ENCODE measurements at places on chromosomes 12 and 14.

GRCh38 chr12:105696-106095 lies 39.1 kb downstream of the IQSEC3 start:
- no peak for DNase-seq

GRCh38 chr12:132178316-132178715 lies 34.1 kb downstream of the NOC4L start:
- DNase-seq, result no peak

DNA sequence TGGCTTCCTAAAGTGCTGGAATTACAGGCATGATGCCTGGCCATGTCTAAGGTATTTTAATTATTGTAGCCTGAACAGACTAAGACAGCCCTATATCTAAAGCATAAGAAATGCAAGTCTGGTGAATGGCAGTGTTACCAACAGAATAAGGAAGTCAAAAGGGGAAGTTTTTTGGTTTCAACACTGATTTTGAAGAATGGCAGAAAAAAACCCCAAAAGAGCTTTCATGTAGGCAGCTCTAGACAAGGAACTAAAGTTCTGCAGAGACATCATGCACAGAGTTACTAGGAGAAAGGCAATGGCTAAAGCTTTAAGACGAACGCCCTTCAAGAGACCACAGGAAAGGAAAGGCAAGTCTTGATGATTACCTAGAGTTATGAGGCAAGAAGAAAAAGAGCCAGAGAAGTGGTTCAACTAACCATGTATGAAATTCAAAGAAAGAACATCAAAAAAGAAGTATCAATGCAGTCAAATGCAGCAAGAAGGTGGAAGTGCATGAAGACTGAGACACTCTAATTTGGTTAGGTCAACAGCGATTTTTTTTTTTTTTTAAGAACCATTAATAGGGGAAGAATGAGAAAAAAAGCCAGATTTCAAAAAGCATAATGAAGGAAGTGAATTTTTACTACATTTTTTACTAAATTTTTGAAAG lies 50.8 kb downstream of the RPS6KA5 start:
- DNase-seq, result no peak

GRCh38 chr12:32000373-32001005 lies 41.3 kb downstream of the RESF1 start:
- no peak for DNase-seq

DNA sequence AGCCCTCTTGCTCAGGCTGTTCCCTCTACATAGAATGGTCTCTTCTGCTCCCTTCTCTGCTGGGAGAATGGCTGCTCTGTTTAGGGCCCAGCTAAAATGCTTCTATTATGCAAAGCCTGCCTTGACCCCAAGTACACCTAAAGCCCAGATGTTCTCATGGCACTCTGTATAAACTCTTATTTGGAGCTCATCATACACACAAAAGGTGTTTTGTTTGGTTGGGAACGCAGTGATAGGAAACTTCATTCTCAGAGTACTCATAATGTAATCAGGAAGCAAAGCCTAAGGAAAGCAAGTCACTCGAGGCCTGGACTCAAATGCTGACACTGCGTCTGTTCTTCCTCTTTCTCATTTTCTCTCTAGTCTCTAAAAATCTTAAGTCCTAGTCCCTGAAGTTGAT lies 38.2 kb upstream of the SYCP3 start:
- no peak for DNase-seq

GRCh38 chr12:132710043-132710404 lies 618 bp upstream of the PGAM5 start:
- no peak for DNase-seq

DNA sequence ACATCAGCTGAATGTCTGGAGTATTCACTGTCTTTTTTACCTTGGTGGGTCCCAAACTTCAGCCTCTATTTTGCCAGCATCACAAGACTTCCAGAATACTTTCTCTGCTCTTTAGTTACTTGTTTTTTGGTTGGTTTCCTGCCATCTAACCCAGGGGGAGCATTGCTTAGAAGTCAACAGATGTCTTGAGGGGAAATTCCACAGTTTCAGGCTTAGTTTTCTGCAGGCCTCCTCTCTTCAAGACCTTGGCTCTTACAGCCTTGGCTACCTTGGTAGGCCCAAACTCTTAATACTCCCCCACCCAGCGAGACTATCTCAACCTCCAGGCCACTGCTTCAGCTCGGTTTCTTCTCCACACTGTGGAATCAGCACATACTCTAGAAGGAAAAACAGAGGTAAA lies 41.7 kb downstream of the NEDD1 start:
- no peak for DNase-seq

DNA sequence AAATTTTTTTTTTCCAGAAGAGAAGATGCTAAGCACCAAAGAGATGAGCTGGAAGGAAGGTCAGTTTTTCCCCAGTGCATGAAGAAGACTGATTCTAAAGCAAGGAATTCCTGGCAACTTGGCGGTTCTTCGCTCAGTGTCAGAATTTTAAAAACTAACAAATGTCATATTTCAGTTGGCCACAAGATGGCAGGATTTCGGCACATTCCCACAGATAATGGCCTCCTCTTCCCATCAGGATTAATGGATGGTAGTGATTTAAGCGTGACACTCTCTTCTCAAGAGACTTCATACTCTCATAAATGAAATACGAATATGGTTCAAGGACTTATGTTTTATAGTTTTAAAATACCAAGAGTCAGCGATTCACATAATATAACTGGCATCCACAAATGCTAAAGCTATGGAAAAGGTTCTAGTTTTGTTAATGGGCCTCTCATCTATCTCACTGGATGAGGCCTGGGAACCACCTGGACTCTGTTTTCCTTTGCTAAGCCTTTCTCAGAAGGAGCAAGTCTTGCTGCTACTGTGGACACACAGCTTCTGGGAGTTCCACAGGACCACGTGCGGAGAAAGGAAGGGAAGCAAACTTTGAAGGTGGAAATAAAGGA lies 46.1 kb upstream of the PTPRO start:
- no peak for DNase-seq

DNA sequence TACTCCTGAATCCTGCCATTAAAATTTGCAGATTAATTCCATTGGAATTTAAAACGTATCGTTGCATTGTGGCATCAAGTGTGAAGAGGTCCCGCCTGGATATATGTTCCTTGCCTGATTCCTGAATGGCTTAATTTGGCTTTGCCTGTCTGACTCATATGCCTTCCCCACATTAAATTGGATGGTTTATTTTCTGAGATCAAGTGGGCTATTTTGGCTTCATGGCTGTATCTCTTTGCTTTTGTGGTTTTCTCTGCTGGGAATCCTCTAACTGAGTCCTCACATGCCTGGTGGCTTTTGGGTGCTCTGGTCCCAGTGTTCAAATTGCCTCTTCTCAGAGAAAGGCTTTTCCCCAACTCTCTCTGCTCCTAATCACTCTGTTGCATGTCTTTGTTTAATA lies 127.9 kb upstream of the DYRK2 start:
- no peak for DNase-seq

DNA sequence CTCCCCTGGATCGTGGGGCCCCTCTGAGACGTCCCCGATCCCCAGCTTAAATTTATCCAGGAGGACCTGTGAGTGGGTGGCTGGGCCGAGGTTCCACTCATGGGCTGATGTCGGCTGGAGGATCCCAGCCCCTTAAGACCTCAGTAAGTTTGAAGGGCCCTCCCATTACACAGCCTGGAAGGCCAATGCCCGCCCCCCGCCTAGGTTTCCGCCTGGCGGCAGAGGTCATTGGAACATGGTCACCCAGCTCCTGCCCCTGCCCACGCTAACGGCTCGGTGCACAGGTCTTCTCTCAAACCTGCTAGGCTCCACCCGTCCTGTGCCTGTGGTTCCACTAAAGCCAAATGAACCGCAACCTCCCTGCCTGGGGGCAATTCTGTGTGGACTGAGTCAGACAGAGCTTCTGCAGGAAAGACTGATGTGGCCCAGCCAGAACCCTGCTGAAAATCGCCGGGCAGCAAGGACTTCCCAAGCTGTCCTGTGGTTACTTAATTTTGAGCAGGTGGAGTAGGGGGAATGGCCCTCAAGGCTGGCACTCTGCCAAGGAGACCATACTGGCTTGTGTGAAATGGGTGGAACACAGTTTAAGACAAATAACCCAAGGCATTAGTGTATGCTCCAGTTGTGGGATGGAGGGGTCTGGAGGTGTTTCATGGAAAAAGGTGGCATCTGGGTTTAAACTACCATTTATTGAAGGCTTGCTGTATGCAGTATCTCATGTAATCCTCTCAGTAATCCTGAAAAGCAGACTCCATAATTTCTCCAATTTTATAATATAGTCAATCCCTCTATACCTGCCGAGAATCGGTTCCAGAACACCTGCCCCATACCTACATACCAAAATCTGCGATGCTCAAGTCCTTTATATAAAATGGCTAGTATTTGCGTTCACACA lies 903 bp upstream of the NT5DC3 start:
- DNase-seq, result no peak

DNA sequence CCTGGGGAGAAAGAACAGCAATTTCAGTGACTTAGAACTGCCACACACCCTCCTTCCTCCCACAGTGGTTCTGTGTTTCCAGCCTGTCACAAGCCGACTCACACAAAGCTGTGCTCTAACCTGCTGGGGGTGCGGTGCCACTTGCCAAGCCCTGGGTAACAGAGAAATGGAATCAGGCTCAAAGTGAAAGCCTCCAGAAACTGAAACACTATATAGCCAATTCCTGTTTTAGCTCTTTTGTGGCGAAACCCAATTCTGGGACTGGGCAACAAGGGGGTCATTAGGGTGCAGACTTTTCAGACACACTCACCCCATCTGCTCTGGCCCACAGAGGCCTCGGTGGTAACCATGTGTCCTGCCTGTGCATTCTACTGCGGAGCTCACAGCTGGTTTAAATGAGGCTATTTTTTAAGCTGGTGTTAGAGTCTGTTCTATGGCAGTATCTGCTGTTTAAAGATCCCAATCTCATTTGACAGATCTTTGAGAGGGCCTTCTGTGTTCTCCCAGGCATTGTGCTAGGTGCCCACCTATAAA lies 15.2 kb upstream of the ACTR6 start:
- DNase-seq, result no peak

DNA sequence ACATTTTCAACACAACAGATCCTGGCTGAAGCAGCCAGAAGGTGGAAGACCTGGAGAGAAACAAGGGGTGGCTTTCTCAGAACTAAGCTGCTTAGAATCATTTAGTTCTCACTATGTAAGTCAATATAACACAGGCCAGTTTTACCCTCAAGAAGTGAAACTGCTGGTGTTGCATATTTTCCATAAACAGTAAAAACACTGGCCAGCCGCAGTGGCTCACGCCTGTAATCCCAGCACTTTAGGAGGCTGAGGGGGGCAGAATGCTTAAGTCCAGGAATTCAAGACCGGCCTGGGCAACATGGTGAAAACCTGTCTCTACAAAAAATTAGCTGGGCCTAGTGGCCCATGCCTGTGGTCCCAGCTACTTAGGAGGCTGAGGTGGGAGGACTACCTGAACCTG lies 11.6 kb downstream of the STX2 start:
- DNase-seq, result no peak

- no peak for DNase-seq
Measured at GRCh38 chr14:66069036-66069435, 417.1 kb upstream of the CCDC196 start.

DNA sequence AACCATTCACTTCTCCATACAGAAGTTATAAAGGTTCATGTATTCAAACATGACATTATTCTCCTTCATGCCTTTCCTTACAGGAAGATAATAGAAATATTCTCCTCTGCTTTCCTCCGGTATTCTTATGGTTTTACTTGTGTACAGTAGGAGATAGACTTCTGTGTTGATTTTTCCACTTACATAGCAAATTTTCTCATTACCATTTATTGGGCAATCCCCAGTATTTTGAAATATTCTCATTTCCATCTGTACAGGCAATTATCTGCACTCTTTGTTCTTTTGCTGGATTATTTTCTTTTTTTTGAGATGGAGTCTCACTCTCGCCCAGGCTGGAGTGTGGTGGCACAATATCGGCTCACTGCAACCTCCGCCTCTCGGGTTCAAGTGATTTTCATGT lies 11.0 kb downstream of the PXMP2 start:
- no peak for DNase-seq

DNA sequence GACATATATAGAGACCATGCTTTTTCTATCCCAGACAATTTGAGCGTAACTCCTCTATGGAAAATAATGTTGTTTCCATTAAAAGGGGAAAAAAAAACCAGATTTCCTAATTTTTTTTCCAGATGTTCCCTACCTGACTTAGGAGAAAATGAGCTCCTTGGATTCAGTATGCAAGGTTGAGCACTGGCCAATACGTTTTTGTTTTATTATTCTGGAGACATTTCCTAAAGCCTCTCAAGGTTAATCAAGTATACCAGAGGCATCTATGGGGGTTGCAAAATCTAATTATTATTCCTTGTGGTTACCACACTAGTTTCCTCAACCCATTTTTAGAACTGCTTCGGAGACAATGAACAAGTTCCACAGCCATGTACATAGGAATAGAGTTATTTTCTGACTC lies 291.3 kb downstream of the SLC16A7 start:
- DNase-seq, result no peak

- no peak for DNase-seq
Measured at GRCh38 chr12:62900686-62901272, 34.2 kb downstream of the PPM1H start.

DNA sequence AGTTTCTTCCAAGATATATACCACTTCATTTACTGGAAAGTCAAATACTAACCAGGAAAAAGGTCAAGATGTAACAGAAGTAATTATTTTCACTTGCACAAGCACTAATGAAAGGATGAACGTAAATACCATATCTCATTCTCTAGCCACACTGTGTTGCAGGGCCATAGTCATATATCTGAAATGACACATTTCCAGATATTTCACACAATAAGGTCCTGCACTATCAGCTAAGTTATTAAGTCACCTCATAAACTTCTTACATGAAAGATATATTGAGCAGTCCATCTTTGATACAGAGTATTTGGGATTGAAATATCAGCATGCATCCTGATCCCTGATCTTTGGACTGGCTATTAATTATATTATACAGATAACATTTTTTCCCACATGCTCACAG lies 783.3 kb upstream of the MGAT4C start:
- DNase-seq, result no peak

DNA sequence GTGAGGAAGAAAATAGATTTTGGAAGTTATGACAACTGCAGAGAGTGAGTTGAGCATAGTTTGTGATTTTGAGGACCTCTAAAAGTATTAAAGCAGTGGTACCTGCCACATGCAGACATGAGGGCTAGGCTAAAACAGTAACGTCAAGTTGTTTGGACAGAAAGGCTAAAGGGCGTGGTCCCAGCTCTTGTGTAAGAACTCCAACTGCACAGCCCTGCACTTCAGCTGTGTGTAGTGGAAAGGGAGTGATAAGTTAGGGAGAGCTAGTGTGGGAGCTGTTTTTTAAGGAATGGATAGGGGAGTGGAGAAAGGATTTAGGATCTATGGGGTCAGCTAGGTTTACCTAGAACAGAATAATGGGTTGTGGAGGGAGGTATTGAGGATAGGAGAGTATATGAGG lies 39.5 kb downstream of the TESPA1 start:
- no peak for DNase-seq

DNA sequence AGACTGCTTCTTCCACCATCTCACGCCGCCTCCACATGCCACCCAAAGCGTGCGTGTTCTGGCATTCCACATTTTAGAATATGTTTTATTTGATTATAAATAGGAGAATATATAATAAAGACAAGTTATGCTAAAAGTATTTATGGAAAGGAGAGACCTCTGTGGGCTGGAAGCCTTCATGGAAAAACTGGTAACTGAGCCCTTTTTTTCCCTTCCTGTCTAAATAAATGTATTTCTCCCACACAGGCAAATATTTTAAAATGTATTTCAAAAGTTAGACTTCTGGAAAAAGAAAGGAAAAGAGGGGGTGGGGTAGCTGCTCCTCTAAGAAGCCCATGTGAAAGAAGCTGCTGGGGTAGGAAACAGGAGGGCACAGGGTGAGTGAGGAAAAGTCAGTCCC lies 16.1 kb upstream of the NR4A1 start:
- DNase-seq, result no peak

All from glomerular endothelial cell (primary cell).